NCI-H774 (cell line): ENCODE measurements at places on chromosomes 6 and 20.
A peak's percentile ranks its signal among the peaks of the same experiment; 100 is the strongest.

DNA sequence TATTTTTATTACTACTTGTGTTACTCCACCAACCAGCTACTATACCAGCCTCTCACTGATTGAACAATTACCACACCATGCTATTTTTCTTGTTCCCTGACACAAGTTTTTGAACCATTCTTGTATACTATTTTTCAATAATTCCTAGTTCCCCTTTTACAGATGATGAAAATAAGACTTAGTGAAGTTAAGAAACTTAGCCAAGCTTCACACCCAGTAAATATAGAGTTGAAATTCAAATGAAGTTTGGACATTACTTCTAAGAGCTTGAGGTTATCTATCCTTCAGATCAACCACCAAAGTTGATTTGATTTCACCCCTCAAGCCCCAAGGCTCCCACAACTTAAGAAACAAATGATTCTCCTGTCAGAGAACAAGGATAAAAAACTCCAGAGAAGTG, 13.1 kb upstream of the BCAS1 start:
- no peak for DNase-seq

DNA sequence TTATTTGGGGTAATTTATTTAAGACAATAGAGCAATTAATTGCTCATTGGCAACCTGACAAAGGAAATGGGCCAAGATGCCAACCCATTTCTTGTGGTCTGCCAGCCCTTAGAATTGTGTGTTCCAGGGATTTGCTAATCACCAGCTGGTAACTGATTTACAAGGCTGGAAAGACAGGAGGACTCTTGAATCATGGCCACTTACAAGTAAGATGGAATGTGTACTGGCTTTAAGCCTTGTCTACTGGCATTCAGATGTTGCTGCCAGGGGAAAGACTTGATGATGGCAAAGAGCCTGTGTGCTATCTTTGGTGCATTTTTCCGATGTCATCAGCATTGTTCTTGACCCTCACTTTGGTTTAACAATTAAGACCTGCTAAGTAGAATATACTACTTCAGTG, 91.0 kb downstream of the BCKDHB start:
- DNase-seq, result no peak

DNA sequence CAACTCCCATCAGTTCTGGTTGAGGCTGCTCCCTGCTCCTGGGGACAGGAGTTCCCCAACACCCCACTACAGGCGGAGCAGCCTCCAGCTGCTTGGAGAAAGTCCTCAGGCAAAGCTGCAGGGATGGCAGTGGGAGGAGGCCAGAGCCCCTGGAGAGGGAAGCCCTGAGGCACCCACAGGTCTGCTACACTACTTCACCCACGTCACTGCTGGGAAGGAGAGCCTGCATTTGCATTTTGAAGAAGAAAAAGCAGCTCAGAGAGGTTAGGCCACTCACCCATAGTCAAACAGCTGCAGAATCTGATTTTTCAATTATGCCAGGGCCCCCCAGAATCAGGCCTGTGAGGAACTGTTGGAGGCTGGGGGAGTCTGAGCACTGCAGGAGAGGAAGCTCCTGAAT, 17.2 kb downstream of the BFSP1 start:
- no peak for DNase-seq

DNA sequence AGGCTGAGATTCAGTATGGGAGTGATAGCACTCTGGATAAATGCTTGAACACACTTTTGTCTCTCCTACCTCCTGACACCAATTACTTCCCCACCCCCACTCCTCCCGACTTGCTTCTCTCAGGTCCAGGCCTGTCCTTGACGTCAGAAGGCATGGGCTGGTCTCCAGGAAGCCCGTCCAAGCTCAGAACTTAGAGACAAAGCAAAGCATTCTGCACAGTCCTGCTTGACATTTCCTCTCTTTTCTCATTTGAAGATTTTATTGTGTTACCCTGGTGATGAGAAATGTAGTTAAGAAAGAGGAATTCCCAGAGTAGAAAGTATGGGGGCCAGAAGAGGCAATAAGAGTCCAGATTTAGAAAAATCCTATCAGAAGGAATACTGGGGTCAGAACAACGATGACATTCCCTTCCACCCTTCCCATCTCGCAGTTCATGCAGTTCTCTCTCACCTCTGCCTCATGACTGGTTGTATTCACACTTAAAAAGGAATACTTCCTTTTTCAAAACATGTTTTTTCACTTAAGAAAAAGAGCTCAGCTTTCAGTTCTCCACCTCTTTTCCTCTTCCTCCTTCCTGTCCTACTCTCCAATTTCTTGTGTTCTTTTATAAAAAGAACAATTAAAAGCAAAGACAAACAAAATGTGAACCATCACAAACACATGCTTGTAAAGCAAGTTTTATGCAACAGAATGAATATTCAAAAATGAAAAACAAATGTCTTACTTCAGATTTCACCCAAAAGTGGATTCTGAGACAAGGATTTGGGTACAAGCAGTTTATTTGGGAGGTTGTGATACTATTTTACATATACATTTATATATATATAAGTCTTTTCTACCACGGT, 18.5 kb upstream of the FAM184A start:
- DNase-seq, result no peak

DNA sequence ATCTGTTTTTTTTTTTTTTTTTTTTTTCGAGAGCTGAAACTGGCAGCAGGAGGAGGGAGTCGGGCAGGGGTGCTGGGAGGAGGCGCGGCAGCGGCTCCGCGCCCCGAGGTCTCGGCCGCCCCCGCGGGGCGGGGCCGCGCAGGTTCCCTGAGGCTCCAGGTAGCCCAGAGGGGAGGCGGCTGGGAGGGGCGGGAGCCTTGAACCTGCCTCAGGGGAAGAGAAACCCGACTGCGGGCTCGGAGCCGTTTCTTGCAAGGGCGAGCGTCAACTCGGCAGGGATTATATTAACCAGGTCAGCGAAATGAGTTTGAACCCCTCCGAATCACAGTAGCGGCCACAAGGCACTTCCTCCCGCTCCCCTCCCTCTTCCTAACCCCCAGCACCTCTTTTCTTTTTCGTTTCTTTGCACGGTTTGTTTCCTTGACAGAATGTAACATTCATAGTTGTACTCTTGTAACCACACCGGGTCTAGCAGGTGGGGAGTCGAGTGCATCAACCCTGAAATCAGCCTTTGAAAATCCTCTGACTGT, 2.0 kb downstream of the MYB start:
- peak; percentile 85 for DNase-seq

DNA sequence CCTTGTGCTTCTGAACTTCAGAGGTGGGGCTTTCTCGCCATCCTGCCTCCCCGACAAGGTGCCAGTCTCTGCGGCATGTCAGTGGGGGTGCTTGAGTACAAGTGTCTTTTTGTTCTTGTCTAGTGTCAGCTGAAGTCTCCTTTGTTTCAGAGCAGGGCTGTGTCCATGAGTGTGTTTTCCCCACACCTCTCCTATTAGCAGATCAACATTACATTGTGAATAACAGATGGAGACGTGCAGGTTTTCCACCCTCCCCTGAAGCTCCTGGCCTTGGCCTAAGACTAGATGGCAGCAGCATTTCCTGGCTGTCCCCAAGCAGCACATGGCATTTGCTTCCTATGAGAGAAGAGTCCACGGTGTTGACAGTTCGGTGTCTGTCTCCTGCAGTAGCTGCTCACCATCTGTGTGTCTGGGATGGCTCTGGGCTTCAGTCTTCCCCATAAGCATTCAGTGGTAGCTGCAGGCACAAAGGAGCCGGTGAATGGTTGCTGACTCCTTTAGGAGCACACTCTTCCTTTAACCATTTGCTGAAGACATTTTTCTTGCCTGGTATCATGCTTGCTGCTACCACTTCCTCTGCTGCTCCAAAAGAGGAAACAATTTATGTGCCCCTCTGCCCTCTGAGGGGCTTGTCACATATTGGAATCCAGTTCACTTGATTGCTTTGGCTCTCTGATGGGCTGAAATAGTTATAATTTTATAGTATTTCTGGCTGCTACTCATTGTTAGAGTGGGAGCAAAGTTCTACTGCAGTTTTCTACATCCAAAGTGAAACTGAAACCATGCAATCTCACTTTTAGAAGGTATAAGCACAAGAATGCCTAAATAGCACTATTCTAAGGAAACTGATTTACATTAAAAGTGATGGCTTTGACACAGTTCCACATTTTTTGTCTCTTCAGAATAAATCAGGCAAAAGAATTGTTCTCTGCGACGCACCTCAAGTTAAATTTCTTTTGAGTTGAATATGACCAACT, 913.0 kb downstream of the C6orf118 start:
- DNase-seq, result peak; percentile 46

DNA sequence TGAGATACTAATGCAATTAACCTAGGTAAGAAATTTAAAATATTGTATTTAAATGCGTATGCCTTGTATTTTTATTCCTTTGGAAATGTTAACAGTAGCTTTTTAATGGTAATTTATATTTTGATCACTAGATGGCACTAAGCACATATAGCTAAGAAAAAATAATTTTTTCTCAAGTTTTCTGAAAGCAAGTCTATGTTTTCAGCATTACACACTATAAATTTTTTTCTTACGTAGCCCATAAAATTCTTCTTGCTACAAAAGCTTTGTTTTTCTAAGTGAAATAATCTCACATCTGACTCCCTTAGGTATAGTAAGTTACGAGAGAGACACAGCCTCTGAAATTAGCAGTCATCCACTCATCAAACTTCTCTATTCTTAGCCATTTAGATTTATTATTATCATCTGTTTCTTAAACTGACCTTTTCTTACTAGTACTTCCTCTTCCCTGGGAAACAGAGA, 35.7 kb downstream of the TSPYL4 start:
- peak; percentile 9 for DNase-seq

DNA sequence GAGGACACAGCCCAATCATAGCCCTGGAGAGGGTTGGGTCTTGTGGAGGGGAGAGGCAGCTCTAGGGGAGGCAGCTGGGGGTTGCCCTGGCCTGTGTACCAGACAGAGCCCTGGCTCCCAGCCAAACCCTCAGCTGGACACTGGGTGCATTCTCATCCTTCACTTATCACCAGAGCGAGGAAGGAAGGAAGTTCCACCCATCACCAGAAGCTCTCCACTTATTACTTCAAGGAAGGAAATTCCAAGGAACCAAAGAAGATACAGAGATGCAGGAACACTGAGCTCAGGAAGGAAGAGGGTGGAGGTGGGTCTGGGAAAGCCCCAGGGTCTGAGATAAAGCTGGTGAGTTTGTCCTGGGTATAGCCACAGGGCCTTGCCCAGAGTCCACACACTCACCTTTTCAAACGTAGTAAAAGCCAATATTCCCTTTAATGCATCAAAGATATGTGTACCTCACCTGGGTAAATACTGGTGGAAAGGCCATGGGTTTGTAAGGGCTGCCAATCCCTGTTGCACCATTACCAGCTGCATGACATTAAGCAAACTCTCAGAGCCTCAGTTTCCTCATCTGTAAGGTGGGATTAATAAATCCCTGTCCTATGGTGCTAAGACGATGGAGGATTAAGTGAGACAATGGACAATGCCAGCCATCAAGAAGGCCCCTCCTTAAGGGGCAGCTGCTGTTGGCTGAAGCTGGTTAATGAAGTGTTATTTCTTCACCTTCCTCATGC, 109.7 kb upstream of the NAA20 start:
- no peak for DNase-seq

DNA sequence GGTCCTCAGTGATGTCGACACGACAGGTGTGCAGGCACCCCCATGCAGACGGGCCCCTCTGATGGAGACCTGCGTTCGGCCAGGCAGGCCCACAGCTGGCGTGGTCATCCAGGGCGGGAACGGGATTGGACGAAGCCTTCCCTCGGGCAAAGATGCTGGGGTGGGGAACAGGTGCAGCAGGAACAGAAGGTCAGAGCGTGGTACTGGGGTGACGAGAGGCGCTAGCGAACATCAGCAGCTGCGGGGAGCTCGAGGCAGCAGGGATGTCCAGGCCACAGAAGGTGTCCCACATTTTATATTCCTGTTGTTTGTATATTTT, 96.2 kb downstream of the SLC22A23 start:
- no peak for DNase-seq

DNA sequence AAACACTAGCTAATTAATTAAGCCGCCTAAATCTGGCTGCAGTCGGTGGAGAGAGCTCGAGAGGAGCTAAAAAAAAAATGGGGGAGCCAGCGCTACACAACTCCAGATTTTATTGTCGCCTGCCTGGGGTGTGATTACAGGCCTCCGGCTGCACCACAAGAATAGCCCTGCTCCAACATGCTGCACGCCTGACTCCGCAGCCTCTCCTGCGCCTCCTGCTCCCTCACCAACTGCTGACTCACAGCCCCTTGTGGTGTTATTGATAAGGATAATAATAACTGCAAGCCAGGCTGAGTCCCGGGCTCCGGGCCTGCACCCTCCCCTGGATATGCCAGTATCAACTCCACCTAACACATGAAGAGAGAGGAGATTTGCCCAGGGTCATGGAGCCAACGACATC, 16.8 kb downstream of the SIRPA start:
- DNase-seq, result no peak

- DNase-seq, result no peak
Measured at GRCh38 chr20:63706852-63707557, 771 bp downstream of the ARFRP1 start.

DNA sequence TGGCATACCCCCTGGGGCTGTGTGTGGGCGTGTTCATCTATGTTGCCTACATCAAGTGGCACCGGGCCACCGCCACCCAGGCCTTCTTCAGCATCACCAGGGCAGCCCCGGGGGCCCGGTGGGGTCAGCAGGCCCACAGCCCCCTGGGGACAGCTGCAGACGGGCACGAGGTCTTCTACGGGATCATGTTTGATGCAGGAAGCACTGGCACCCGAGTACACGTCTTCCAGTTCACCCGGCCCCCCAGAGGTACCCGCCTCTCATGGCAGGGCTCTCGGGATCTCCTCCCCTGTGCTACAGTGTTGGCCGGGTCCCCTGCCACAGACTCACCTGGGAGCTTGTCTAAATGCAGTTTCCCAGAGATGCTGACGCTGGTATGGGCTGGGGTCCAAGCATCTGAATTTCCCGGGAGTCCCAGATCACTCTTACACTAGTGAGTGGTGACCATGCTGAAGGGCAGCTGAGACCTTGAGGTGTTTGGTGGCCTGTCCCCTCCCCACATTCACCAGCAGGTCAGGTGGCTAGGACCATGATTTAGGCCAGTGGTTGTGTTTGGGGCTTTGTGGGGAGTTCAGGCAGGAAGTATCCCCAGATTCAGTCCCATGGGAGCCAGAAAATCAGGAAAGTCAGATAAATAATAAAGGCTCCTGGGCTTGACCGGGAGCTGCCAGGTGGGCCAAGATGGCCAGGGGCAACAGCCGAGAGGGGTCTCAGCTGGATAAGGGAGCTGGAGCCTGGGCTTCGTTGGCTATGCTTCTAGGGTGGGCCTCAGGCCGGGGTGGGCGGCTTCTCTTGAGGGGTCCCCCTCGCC, 11.8 kb downstream of the ENTPD6 start:
- DNase-seq, result no peak

DNA sequence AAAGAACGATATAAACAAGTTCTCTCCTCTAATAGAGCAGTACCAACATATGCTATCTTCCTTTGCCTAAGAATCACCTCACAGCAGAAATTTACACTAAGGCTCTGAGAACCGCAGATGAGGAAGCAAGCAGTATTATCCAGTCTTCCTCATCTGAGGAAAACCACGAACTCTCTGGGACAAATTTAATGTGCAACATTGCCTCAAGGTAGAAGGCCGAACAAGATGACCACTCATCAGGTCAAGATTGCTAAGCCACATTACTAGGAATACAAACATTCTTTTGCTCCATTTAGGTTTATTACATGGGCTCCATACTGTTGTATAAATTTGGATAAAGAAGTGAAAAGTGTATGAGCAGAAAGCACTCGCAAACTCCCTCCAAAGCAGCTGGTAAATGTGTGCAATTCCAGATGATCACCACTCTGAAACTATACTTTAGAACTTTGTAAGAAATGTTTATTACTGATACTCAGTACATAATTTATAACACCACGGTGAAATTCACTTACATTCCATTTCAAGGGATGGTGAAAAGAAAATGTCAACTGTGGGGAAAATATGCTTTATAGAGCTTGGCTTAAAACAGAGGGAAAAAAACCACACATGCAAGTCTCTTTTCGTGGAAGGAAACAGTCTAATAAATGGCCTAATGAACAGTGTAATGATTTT, 398.4 kb downstream of the BTBD9 start:
- no peak for DNase-seq
